HFFc6 (cell line): ENCODE measurements at places on chromosomes 3 and 15.

DNA sequence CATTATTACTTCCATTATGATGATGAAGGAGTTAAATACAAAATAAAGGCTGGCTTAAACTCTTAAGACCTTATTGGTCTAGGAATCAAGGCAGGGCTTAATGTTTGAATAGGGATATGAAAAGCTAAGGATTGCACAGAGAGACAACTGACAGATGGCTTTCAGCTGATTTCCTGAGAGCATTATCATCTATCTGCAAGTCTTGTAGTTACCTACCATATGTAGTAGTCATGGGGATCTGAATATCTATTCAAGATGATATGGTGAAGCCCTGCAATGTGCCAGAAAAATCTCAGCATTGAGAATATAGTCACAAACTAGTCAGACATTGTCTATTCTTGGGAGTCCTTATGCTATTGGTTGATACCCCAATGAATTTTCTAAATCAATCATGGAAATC is 47.5 kb upstream of the CHMP2B start:
- peaks cover 7% of the 10 kb centered on the region; the same call in 1 of the 2 replicates for H3K4me1 ChIP-seq
- no peak for DNase-seq
- no peak overlapping the region for H3K27ac ChIP-seq
- no peak overlapping the region for H3K4me3 ChIP-seq
- H3K27me3 ChIP-seq, result peaks cover 4% of the 10 kb centered on the region

DNA sequence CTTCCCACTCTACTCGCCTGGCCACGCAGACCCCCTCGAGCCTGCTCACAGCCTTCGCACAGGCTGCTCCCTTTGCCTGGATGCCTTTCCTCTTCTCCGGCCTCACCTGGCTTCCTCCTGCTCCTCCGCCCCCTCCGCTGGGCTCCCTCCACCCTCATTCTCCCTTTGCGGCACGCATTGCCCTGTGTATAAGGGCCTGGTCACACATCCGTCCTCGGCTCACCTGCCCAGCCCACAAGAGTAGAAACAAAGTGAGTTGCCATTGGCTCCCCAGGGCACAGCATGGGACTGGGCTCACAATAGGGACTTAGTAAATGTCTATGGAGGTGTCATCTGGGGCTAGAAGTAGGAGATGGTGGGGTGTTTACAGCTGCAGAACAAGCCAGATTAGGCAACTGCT is 4.2 kb downstream of the PLXND1 start:
- peaks cover 82% of the 10 kb centered on the region for H3K4me1 ChIP-seq
- H3K27ac ChIP-seq, result peak overlapping the region; percentile 86
- H3K27me3 ChIP-seq, result no peaks in the 10 kb centered on the region; the same call in 1 of the 2 replicates
- no peak for DNase-seq
- no peaks in the 10 kb centered on the region for H3K36me3 ChIP-seq

DNA sequence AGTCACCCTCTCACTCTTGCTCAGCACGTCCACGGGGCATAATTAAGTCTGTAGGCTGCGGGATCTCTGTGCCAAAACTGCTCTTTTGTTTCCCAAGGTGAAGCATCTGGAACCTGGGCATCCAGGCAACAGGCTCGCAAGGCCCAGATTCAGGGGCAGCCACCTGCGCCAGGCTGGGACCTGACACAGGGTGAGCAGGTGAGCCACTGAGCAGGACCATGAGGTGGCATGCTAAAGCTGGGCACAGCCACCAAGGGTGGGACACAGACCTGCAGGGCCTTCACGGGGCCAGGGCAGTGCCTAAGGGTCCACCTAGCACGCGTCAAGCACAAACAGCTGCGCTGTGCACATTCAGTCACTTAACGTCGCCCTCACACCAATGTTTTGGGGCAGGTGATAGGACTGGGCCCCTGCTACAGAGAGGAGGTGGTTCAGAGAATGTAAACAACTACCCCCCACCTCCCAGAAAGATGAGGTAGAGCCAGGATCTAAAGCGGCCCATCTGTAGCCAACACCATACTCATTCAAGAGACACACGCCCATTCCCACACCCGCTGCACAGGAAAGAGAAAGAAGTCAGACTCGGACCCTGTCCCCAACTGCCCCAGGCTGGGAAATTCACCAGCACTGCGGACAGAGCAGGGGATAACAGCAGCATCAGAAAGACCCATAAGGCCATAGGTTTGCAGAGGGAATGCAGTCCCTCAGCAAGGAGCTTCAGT is 16.3 kb downstream of the XXYLT1 start:
- no peak overlapping the region for H3K27ac ChIP-seq
- H3K36me3 ChIP-seq, result no peaks in the 10 kb centered on the region
- H3K27me3 ChIP-seq, result no peaks in the 10 kb centered on the region; the same call in 1 of the 2 replicates
- no peak overlapping the region for H3K4me3 ChIP-seq
- DNase-seq, result no peak

- no peak for DNase-seq
- H3K27me3 ChIP-seq, result peaks cover 4% of the 10 kb centered on the region
- H3K36me3 ChIP-seq, result peaks cover 5% of the 10 kb centered on the region; the same call in 1 of the 2 replicates
- H3K4me3 ChIP-seq, result no peak overlapping the region
- no peaks in the 10 kb centered on the region for H3K4me1 ChIP-seq
Measured at GRCh38 chr3:31462050-31462569, 70.6 kb upstream of the STT3B start.
